HS-5 (cell line): ENCODE measurements at places on chromosomes 4 and X.

DNA sequence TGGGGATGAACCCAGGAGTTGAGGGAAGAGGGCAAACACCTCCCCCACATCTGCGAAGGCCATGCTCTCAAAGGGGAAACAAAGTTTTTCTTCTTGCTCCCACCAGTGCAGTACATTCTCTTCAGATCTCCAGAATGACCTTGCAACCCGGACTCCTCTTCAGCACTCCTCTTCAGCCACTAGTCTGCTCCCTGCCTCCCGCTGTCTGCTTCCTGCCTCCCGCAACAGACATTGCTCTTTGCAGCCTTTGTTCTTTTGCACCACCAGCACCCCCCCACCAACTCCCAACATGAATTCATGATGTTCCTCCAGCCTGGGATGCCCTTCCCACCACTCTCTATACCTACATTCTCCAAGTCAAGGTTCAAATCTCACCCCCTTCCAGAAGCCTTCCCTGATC lies 32.1 kb downstream of the UTP14A start:
- DNase-seq, result no peak

DNA sequence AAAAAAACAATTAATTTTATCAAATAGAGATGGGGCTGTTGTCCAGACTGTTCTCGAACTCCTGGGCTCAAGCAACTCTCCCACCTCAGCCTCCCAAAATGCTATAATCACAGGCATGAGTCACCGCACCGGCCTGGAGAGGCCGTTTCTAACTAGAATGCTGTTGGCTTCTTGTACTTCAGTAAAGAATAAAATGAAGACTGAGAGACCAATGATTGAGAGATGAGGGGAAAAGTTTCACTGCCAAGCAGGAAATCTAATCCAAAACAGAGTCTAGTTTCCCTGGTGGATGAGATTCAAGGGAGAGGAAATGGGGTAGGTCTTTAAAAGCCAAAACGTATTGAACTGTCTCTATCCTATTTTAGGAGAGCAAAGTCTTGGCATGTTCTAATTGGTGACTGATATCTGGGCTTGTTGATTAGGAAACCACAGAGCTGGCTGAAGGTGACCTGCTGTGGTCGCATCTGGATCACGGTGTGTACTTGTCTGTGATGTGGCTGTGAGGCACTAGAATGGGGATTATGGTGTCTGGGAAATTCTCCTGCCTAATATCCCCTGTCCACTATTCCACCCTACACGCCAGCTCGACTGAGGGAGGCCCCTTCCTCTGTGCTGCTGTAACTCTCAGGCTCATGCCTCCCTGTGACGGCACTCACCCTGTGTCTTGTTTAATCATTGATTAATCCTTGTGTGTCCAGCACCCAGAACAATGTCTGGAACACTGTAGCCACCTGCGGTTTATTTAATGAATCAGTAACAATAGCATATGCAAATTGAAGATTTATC lies 15.0 kb upstream of the TRIM2 start:
- DNase-seq, result no peak

- no peak for DNase-seq
Observed at GRCh38 chr4:111433441-111433840, 711.8 kb upstream of the FAM241A start.

- DNase-seq, result no peak
Observed at GRCh38 chr4:35463251-35463952, 780.9 kb downstream of the ARAP2 start.

DNA sequence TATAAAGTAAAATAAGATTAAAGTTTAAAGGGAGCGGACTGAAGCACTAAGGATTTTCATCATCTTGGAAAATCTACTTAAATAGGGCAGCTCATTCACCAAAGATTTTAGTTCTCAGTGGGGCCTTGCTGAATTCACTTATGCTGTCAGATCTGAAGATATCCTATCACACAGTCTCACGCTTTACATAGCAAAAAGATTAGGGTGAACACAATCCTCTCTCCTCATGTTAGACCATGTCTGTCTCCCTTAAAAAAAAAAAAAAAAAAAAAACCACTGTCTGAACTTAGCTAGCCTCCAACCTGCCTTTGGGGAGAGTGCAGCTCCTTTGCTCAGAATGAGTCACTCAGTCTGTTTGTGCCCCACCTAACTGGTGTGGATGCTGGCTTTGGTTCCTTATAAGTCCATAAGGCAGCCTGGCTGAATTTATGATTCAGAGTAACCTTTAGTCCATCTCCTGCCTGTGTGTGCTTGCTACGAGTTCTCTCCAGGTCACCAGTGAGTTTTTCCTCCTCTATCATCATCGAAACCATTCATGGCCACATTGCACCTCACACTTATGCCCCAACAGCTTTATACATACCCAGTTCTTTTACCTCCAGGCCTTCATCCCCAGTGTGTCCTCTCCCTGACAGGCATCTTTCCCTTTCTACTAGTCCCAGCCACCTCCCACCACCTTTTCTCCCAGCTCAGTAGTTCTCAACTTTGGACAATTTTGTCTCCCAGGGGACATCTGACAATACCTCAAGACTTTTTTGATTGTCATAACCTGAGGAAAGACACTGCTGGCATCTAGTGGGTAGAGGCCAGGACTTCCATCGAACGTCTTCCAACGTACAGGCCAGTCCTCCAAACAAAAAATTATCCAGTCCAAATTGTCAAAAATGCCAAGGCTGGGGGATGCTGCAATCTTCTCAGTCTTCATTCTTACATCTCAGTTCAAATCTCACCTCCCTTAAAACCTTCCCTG lies 220.7 kb upstream of the EMCN start:
- DNase-seq, result peak; percentile 71

GRCh38 chr4:140637836-140638235 lies 69.1 kb upstream of the UCP1 start:
- no peak for DNase-seq

- no peak for DNase-seq
Observed at GRCh38 chrX:47707031-47707780, 48.2 kb upstream of the UXT start.

- DNase-seq, result peak; percentile 83
Observed at GRCh38 chr4:174669270-174669669, 147.0 kb upstream of the HPGD start.

DNA sequence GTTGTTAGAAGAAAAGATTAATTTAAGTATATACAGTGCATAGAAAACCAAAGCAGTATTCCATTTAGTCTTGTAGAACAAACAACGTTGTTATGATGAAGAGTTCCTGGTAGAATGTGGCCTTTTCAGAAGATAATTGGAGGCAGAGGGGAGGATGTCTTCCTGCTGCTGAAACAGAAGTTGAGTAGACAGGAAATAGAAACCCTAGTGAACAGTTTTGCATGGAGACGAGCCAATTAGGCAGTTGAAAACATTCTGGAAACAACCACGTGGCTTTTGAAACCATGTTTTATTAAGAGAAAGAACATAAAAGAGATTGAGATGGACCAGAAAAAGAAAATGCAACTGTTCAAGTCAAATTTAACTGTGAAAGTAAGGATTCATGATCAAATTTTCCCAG lies 325.2 kb downstream of the CAMK2D start:
- DNase-seq, result no peak

DNA sequence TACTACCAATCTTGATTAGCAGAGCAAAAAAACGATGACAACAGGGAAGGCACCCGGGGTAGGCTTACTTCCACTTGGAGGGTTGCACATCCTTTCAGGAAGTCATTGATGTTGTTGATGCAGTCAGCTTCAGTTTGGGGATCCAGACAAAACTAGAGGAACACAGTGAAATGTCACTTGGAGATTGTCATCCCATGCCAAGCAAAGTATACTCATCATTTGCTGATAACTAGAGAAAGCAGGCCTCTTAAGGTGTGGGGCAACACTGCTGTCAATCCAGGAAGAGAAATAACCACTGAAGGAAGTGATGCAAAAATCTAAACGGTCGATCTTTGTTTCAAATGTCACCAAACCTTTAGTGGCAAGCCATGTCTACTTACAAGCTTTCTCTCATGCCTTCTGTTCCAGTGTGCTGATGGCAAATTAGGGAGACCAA lies 1.4 kb downstream of the ARHGEF6 start:
- DNase-seq, result no peak

GRCh38 chr4:55440786-55441185 lies 45.0 kb downstream of the TMEM165 start:
- no peak for DNase-seq

- no peak for DNase-seq
Observed at GRCh38 chrX:7106649-7107048, 40.9 kb upstream of the STS start.

DNA sequence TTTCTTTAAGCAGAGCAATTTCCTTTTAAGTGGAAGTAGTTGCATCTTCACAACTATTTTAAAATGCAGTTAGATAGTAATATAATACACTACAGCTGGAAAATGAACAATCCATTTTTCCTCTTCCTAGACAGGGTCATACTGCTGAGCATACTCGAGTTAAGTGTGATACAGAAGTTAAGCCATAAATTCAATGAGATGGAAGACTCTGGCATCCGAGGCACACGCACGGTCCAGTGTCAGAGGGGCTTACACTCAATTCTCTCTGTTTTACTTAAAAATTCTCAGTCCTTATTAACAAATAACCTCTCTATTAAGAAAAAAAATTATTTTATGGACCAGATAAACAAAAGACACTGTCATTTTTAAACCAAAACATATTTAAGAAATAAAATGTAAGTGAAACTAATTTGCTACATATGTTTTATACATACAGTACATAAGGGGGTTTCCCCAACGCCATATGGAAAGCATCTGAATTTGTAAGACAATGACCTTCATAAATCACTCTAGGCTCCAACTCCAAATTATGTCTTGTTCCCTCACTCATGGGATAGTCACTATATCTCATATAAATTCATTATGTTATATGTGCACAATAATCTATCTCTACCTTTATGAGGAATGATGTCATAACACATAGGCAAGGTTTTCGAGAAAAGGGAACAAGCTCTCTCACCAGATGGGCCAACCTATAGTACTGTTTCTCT lies 315.3 kb downstream of the PAPSS1 start:
- DNase-seq, result no peak

DNA sequence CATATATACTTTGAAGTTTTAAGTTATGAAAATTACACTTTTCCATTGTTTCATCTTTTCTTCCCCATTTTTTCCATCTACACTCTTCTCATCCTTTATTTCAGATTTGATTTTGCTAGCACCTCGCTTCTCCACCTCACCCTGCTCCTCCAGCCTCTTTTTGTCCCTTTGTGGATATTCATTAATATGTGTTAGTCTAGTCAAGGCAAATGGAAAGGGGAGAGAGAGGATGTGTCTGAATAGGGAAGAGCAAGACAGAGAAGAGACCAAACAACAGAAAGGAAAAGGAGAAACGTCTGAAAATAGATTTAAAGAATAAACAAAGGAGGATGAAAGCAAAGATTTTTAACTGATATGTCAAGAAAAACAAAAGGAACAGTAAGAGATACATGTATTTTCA lies 24.1 kb downstream of the GPM6A start:
- no peak for DNase-seq

GRCh38 chr4:23068287-23068686 lies 375.6 kb downstream of the GBA3 start:
- no peak for DNase-seq

- DNase-seq, result no peak
Observed at GRCh38 chrX:139025816-139026215, 314.3 kb upstream of the FGF13 start.

GRCh38 chrX:29903360-29903759 lies 312.0 kb upstream of the MAGEB2 start:
- no peak for DNase-seq

DNA sequence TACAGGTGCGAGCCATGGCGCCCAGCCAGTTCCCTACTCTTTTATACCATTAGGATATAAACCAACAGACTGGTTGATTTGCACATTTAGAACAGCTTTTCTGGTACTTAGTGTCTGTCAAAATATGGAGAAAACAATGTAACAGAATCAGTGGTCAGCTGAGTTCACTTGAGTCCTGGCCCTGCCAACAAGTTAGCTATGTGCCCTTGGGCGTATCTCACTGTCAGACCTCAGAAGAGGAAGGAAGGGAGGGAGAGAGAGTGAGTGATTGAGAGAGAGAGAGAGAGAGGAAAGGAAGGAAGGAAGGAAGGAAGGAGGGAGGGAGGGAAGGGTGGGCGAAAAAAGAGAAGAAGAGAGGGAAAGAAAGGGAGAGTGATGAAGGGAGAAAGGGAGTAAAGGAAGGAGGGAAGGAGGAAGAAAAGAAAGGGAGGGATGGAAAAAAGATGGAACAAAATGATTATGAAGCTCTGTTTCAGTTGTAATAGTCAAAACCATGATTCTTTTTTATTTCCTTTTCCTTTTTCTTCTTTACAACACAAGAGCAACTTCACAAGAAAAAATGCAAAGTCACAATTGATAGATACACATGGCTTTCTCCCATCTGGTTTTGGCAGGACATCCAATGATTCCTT lies 55.7 kb upstream of the PDGFRA start:
- no peak for DNase-seq

GRCh38 chr4:152680988-152681603 lies 1.3 kb upstream of the TMEM154 start:
- peak; percentile 79 for DNase-seq

GRCh38 chrX:150227321-150227860 lies 135.7 kb upstream of the MAMLD1 start:
- no peak for DNase-seq

DNA sequence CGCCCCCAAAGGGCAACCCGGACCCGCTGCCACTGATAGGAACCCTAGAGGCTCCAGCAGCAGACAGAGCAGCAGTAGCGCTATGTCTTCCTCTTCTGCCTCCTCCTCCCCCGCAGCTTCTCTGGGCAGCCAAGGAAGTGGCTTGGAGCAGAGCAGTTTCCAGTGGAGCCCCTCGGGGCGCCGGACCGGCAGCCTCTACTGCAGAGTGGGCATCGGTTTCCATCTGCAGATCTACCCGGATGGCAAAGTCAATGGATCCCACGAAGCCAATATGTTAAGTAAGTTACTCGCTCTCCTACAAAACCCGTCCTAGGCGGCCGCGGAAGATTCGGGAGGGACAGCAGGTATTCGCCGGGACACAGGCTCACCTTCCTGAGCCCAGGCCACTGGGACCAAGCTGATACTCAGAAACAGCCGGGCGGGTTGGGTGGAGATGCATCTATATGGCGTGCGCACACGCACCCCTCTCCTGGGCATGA lies 477 bp downstream of the FGF5 start:
- no peak for DNase-seq
